ENCODE measurements at places on chromosomes 7 and 10. TPM values are rescaled to one million over a fixed set of nuclear protein-coding genes. Genes with fewer than 3 reads are reported as not detected.

Gene OR2A42
- not detected for total RNA-seq

DNA sequence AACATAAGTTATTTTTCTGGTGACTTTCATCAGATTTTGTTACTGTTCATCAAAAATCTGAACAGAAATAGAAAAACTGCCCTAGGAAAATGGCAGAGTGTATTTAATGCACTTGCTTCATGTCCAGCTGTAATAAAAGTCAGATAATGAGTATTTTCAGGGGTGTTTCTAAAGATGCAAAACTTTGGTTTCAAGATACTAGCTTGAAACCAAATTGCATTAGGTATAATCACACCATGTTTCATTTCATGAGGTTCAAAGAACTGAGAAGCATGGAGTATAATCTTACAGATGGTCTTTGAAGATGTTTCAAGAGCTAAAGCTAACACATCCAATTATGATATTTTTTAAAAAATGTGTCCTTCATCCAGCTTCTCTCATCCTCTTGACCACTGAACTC, 128.9 kb downstream of the NRCAM start:
- H3K4me1 ChIP-seq: peaks cover 28% of the 10 kb centered on the region
- H3K27me3 ChIP-seq: no peaks in the 10 kb centered on the region
- DNase-seq: no peak
- H3K36me3 ChIP-seq: no peaks in the 10 kb centered on the region
- no peak overlapping the region for H3K27ac ChIP-seq

GRCh38 chr10:110813743-110814472, 57.8 kb upstream of the PDCD4 start:
- H3K4me1 ChIP-seq: no peaks in the 10 kb centered on the region
- no peak overlapping the region for H3K27ac ChIP-seq
- no peak overlapping the region for H3K4me3 ChIP-seq

DNA sequence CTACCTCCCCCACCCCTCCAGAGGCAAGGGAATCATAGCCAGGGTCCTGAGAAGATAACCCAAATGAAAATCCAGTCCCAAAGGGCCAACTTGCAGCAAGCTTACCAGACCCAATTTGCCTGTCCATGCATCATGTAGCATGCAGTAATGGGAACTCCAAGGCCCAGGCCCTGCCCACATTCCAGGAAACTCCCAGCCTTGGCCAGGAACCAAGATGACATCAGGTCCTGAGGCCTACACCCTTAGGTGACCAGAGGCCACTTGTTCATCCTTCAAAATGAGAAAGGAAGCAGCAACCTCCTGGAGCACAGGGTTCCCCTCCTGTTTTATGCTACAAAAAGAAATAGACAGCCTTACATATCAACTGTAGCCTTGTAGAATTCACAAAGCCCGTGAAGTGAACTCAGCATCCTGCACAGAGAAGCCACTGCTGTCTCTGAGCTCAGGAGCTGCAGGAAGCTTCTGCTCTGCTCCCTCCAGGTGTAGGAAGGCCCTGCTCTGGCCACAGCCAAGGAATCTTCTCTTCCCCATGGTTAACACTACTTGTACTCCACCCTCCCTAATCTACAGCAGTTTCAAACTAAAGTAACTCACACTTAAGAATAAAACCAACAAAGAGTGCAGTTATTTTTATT, 30.3 kb upstream of the GRB10 start:
- H3K4me1 ChIP-seq: peaks cover 15% of the 10 kb centered on the region
- peak overlapping the region; percentile 3 for H3K4me3 ChIP-seq
- peak; percentile 61 for DNase-seq
- no peaks in the 10 kb centered on the region for H3K27me3 ChIP-seq
- no peaks in the 10 kb centered on the region for H3K36me3 ChIP-seq
- no peak overlapping the region for H3K27ac ChIP-seq

DNA sequence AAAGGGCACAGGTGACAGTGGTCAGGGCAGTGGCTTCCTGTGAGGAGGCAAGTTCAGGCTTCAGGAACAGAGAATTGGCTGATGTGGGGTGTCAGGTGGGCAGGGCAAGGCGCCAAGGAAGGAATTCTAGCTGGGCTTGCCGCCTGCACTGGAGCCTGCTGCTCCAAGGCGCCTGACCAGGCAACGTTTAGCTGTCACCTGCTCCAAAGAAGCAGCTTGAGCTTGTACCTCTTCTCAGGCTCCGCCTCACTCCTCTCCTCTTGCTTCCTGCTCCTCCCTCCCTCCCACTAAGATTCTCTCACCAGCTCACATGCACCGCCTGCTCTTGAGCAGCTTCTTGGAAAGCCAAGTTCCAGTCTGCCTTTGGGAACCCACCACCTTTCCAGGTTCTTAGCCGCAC, 187.4 kb upstream of the GRB10 start:
- no peaks in the 10 kb centered on the region for H3K4me1 ChIP-seq
- no peaks in the 10 kb centered on the region for H3K36me3 ChIP-seq
- no peak overlapping the region for H3K4me3 ChIP-seq
- no peak for DNase-seq
- no peak overlapping the region for H3K27ac ChIP-seq

All from endodermal cell (in vitro differentiated cells).